ENCODE measurements at places on chromosomes 7 and 10.

DNA sequence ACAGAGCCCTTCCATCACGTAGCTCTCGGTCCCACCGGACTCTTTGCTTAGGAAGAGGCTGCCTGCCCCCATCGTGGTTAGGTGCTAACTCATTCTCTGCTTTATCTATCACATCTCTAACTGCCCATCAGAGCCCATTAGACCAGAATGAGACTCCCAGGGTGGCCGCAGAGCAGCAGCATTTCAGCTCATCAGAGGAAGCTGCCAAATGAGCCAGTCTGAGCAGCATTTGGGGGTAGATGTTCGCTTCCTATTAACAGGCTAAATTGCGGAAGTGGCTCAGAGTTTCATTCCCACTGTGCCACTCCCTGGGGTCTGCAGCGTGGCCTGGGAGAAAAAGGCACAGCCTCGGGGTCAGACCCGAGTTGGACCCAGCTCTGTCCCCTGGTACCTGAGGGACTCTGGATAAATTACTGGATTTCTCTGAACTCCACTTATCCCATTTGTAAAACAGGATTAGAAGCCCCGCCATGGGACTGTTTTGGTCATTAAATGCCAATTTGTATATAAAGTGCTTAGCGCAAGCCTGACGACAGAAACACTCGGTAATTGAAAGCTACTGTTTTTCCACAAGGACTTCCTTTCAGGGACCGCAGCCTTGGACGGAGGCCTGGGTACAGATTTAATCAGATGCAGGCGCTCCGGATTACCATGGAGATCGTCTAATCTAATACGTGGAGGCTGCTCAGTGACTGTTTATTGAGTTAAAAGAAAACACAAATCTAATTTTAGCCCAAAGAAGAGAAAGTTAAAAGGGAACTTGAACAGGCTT, 73.8 kb upstream of the PRLHR start:
- DNase-seq: no peak

DNA sequence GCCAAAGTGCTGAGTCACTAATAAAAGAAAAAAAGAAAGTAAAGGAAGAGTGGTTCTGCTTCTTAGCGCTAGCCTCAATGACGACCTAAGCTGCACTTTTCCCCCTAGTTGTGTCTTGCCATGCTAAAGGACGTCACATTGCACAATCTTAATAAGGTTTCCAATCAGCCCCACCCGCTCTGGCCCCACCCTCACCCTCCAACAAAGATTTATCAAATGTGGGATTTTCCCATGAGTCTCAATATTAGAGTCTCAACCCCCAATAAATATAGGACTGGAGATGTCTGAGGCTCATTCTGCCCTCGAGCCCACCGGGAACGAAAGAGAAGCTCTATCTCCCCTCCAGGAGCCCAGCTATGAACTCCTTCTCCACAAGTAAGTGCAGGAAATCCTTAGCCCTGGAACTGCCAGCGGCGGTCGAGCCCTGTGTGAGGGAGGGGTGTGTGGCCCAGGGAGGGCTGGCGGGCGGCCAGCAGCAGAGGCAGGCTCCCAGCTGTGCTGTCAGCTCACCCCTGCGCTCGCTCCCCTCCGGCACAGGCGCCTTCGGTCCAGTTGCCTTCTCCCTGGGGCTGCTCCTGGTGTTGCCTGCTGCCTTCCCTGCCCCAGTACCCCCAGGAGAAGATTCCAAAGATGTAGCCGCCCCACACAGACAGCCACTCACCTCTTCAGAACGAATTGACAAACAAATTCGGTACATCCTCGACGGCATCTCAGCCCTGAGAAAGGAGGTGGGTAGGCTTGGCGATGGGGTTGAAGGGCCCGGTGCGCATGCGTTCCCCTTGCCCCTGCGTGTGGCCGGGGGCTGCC, at the start of gene IL6:
Gene IL6 (plus strand): TSS at position 294 of the 807 bp plus-strand sequence. CDS start 63 bp downstream, at position 357.
- DNase-seq: no peak

DNA sequence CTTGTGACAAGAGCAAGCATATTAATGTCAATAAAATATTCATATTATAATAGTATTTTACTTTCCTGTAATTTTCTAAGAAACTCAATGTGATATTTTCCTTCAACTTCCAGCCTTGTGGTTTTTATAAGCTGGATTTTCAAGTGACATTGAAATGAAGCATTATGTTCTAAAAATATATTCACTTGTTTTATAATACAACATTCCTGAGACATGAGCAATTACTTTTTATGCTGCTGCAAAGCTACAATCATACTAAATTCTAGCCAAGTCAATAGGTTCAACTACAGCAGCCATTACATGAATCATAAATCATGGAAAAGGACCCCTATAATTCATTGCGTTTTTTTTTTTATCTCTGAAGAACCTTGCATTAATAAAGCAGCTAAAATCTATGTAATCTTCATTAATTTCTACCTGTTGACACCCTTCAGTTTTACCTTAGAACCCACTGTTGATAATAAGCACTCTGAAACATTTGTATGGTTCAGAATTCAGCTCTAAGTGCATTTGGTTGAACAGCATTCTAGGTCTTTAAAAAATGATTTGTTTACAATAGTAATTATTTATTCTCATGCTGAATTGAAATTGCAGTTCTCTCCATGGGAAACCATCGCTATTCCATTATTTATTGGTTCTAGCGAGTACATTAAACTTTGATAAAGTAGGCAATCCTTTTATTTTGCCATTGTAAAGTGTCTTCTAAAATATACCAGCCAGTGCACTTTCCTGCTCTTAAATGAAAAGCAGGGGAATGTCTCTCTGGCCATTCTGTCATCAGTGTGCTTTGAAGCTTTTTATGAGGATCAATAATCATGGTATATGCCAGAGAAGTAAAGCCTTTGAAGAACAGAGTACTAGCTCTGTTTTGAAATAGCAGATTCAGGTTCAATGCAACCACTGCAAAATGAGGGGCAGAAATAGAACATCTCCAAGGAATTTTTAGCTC, 132.6 kb downstream of the GNAT3 start:
- DNase-seq: no peak

GRCh38 chr7:105788356-105788755, 88.0 kb downstream of the ATXN7L1 start:
- no peak for DNase-seq

- no peak for DNase-seq
Observed at GRCh38 chr10:80760914-80761371, 223.2 kb downstream of the SH2D4B start.

DNA sequence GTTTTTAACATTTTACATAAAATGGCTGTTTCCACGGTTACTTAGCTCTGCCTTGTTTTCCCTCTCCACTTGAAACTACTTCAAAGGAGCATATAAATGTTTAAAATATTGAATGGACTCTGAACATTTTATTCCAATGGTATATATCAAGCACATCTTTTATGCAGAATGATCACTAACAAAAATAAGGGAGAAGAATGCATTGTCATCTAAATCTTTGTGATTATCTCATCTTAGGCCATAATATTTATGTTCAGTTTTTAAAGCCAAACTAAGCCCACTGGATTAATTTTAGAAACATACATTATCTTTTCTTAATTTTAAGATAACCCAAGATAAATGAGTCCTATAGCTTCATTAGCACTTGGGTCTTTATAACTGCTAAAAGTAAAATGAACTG, 13.4 kb upstream of the EBLN1 start:
- DNase-seq: no peak

GRCh38 chr10:32379318-32379949, 32.5 kb upstream of the EPC1 start:
- DNase-seq: no peak

- no peak for DNase-seq
Observed at GRCh38 chr7:20113427-20114027, 103.7 kb downstream of the MACC1 start.

- DNase-seq: no peak
Observed at GRCh38 chr7:79453558-79454360, at the start of gene MAGI2. Gene MAGI2 (minus strand): TSS chr7:79453667. CDS start chr7:79453320, 347 bp downstream.

- DNase-seq: no peak
Observed at GRCh38 chr10:14456218-14456869, 125.6 kb upstream of the FRMD4A start.

GRCh38 chr7:73841689-73842066, 638 bp downstream of the METTL27 start:
- no peak for DNase-seq

DNA sequence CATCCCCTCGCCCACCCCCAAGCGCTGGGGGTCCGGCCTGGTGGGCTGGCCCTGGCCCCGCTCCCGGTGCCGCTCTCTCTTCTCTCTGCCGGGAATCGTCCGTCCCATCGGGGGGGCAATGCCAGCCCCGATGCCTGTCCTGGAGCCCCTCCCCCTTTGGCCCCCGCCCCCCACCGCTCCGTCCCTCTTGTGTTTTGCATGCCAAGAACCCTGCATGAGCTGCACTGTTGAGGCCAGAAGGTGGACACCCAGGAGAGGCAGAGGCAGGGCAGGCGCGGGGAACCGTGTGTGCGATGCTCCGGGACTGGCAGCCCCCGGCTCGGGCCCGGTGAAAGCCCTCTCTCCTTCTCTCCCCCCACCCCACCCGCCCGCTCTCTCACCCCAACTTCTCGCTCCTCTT, 22.1 kb upstream of the HSPB1 start:
- DNase-seq: no peak

GRCh38 chr7:10257438-10257837, 716.2 kb upstream of the PHF14 start:
- DNase-seq: no peak

GRCh38 chr10:19290770-19291169, 242.2 kb downstream of the MALRD1 start:
- no peak for DNase-seq

GRCh38 chr7:150978126-150978789, at the start of gene KCNH2:
Gene KCNH2 (minus strand): TSS chr7:150978321. CDS start chr7:150977913, 408 bp downstream.
- DNase-seq: no peak

DNA sequence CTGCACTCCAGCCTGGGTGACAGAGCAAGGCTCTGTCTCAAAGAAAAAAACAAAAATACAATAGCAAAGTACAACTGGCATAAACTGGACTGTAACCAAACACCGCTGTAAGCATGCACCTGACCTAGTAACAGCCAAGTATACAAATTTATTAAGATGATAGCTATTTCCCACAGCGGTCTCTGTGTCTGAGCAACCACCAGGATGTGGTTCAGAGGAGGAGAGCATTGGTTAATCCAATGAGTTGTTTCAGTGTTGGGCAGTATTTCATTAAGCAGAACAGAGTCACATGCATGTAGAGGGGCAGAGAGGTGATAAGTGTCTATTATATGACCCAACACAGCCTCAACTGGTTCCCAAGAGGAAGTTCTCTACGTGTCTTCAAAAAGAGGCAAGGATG, 4.0 kb downstream of the SLC16A12 start:
- DNase-seq: no peak

- DNase-seq: no peak
Observed at GRCh38 chr10:44830022-44830421, 81.1 kb upstream of the TMEM72 start.

DNA sequence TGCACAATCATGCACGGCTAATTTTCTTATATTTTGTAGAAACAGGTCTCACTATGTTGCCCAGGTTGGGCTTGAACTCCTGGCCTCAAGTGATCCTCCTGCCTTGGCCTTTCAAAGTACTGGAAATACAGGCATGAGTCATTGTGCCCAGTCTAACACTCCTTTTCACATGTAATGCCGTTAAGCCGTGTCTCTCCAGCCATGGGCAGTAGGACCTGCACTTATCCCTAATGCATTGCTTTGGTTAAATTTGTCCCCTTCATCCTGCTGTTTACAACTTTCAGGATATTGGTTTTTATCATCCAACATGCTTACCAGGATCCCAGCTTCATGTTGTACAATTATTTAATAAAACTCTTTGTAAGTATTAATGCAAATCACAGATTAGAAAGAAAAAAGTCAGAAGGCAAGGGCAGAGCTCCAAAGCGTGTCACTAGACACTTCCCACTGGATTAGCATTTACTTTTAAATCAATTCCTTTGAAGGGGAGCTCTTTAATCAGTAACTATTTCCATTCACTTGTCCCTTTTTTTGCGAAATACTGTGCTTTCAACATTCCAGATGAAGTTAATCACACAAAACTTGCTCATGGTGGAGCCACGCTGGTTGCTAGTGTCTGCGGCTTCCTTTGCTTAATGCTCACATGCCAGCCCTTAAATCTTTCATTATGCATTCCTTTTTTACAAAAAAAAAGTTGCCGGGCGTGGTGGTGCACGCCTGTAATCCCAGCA, 256.0 kb upstream of the AUTS2 start:
- DNase-seq: no peak

GRCh38 chr7:51290702-51291540, 25.7 kb downstream of the COBL start:
- no peak for DNase-seq

GRCh38 chr7:100093925-100094486, 5.2 kb downstream of the COPS6 start:
- DNase-seq: no peak

- no peak for DNase-seq
Observed at GRCh38 chr7:17016402-17017010, 134.7 kb upstream of the AGR3 start.

GRCh38 chr7:112997831-112998230, 88.8 kb downstream of the GPR85 start:
- DNase-seq: no peak

- no peak for DNase-seq
Observed at GRCh38 chr10:61262486-61263261, 190.5 kb downstream of the TMEM26 start.

DNA sequence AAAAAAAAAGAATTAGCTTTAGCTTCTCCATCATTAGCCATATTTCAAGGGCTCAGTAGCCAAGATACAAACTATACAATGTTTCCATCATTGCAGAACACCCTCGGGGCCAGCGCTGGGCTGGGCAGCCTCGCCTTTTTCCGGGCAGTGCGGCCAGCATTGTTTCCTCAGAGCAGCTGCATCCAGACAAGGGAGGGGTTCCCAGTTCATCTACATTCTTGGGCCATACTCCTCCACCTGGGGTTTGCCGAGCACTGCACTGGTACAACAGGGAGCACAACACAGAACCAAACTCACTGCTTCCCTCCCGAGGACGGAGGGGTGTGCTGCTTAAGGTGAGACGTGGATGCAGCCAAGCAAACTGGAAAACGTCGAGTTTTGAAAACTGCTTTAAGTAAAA, 2.4 kb upstream of the PKD1L1 start:
- no peak for DNase-seq

DNA sequence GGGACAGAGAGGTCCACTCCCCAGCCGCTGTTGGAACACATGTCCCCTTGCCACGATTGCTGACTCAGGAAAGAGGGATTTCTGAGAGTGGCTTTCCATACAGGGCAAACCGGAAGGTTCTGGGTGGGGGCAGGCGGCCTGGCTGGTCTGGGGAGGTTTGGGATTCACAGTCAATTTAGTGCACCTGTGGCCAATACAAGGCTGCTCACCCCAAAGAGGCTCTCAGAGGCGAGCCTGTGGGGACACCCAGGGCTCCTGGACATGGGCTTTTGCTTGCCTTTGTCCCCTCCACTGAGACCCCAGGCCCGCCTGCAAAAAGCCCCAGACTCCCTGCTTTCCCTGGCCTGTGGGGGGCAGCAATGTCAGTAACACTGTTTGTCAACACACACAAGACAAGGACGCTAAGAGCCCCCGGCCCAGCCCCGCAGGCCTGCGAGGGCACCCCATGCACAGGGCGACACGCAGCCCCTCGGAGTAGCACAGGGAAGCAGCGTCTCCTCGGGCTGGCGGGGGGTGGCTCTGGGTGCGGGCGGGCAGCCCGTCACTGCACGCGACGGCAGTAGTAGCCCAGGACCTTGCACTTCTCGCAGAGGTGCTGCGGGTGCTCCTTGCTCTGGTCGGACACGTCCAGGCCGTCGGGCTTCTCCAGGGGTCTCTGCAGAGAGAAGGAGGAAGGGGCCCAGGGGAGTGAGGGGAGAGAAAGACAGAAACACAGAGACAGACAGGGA, 38.7 kb downstream of the PPIF start:
- DNase-seq: no peak

Data from stimulated activated CD8-positive, alpha-beta memory T cell treated with anti-CD3 and anti-CD28 coated beads, Interleukin-4, amount 100 ng/mL, for 1 hour (primary cell).